Right hindlimb (tissue), 1 donor: ENCODE measurements at places on chromosomes 16 and 17.

GRCh38 chr17:30290696-30291542, 825 bp downstream of the BLMH start:
- DNase-seq = peak; percentile 49

DNA sequence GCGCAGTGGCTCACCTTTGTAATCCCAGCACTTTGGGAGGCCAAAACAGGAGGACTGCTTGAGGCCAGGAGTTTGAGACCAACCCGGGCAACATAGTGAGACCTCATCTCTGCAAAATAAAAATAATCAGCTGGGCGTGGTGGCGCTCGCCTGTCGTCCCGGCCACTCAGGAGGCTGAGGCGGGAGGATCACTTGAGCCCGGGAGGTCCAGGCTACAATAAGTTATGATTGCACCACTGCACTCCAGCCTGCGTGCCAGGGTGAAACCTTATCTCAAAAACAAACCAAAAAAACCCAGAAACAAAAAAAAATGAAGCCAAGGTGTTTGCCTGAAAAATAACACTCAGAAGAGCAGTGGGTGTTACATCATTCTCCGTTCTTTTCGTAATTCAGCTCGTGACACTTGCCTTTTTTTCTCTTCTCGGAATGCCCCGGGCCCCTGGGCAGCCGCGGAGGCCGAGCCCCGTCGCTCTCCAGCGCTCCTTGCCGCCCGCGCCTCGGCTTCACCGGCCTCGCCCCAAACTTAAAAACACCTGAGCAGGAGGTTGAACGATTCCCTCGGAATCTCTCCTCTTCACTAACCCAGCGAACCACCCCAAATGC, 17.0 kb downstream of the PRCD start:
- DNase-seq = no peak

- DNase-seq = no peak
These were observed 120.6 kb downstream of the SALL1 start for GRCh38 chr16:51030516-51030915.

GRCh38 chr17:79915850-79916430, 76.7 kb upstream of the CBX4 start:
- peak; percentile 37 for DNase-seq

GRCh38 chr17:13953841-13954240, 115.5 kb upstream of the COX10 start:
- no peak for DNase-seq

- DNase-seq = peak; percentile 79
These were observed 5.5 kb upstream of the ZNF750 start for GRCh38 chr17:82845163-82845807.

GRCh38 chr16:72876981-72877373, 171.0 kb downstream of the ZFHX3 start:
- no peak for DNase-seq

DNA sequence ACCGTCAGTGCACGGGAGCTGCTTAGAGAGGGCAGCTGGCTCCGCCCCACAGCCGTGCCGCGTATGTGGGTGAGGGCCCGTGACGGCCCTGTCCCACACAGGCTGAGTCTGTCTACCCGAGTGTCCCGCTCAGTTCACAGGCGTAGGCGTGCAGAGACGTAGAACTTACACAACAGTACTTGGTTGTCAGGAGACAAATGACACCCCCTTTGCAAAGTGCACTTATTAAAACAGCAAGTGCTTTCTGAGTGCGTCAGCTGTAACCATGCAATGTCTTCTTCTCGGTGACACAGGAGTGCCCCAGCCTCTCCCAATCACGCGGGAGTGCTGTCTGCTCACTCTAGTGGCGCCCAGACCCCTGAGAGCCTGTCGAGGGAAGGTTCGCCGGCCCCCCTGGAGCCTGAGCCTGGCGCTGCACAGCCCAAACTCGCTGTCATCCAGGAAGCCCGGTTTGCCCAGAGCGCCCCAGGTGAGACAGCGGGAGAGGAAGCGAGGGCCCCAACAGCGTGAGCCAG, 64.2 kb downstream of the FOXK2 start:
- DNase-seq = no peak

DNA sequence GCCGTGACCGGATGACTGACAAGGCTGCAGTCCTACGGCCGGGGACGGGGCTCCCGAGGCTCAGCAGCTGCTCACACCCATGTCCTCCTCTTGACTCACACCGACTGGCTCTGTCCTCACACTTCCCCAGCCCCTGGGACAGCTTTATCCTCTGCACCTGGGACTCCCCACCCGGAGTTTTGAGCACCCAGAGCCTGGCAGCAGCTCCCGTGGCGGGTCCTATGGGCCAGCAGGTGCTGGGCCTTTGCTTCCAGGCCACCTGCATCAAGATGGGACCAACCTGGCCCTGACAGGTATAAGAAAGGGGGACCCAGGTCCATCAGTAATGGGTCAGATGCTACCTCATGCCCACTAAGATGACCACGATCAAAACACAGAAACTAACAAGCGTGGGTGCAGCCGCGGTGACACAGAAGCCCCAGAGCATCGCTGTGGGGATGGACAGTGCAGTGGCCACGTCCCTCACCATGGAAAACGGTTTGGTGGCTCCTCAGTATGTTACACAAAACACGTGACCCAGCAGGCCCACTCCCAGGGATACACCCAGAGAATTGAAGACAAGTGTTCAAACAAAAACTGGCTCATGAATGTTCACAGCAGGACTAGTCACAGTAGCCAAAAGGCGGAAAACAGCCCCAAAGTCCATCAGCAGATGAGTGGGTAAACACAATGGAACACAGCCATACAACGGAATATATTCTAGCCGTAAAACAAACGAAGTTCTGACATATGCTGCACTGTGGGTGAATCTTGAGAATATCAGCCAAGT, 3.3 kb upstream of the NOTUM start:
- no peak for DNase-seq

DNA sequence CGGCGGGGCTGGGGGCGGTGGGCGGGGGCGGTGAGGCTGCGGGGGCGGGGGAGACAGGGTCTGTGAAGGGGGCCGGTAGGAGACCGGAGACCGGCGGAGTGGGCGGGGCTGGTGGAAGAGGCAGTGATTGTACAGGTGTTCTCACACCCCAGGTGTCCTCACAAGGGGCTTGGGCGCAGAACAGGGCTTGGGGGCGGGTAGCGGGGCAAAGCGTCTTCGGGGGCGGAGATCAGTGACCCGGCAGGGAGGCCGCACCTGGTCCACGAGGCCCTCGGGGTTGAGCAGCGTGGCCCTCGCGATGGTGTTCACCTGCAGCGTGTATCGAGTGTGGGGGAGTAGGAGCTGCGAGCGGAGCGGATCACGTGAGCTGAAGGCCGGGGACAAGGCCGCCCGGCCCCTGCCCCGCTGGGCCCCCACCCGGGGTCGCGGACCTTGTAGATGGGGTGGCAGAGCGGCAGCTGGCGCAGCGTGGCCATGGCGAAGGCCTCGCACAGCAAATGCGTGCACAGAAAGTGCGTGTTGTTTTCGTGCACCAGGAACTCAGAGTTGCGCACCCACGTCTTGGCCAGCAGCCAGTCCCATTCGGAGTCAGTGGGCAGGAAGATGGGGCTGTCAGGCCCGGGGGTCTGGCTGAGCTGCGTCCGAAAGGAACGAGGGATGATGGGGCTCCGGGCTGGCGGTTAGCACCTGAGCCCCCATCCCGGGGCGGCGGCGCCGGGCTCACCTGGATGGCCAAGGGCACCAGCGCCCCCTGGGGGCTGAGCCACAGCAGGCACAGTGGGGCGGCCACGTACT, 8.5 kb downstream of the ALOXE3 start:
- peak; percentile 50 for DNase-seq

DNA sequence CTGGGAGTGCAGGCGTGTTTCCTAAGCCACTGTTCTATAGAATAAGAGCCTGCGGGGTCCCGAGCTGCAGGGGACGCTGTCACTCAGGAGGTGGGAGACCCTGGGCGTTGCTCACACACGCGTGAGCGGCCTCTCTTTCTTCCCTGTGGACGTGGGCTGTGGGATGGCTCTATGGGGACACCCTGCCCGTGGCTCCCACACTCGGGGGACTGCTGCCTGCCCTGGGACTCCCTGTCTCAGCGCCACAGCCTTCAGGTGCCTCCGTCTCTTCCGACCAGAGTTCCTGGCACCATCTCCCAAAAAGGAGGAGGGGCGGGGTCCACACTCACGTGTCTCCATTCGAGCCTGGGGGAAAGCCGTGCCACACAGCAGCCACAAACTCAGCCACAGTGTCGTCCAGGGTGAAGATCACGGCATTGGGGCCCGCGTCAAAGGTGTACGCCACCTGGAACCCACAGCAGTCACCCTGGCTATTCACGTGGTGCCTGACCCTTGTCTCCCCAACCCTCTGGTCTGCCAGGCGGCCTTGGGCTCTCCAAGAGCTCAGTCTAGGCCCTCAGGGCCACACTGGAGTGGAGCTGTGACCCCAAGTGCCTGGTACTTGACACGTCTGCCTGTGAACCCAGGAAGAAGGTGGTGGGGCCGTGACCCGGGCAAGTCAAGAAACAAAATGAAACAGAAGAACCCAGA, 3.7 kb upstream of the CYBA start:
- no peak for DNase-seq

DNA sequence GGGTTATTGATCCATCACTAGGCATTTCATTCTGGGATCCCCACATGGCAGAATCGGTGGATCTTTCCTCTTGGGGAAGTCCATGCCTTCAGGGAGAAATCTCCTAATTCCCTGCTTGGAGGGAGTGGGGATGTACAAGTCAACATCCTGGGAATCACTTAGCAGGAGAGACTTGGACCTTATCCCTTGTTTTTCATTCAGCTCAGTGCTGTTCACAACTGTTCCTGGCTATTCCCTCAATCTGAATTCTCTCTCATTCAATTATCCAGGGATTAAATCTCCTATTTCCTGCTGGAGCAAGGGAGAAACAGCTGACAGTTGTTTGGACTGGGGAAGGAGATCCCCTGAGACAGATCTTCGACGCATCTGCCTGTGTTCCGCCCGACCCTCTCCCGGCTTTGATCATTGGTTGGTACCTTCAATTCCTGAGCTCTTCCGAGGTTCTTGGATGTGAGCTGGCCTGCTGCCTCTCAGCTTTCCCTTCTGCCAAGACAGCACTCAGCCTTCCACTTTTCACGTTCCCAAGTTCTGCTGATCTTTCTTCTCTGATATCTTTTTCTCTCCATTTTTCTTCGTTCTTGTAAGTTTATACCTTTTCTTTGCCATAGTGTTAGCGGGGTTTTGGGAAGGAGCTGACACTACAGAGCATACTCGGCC, 115.4 kb upstream of the GNAO1 start:
- no peak for DNase-seq

DNA sequence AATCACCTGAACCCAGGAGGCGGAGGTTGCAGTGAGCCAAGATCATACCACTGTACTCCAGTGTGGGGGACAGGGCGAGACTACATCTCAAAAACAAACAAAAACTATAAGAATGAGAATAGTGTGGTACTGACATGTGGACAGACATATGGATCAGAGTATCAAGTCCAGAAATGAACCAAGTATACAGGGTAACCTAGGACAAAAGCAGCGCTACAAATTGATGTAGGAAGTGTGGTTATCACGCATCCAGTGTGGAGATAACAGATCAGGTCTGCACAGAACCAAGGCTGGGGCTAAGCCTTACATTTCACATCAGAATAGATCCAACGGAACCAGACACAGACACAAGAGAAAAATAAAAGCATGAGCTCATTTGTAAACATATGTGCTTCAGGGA, 23.0 kb upstream of the C16orf95 start:
- no peak for DNase-seq

DNA sequence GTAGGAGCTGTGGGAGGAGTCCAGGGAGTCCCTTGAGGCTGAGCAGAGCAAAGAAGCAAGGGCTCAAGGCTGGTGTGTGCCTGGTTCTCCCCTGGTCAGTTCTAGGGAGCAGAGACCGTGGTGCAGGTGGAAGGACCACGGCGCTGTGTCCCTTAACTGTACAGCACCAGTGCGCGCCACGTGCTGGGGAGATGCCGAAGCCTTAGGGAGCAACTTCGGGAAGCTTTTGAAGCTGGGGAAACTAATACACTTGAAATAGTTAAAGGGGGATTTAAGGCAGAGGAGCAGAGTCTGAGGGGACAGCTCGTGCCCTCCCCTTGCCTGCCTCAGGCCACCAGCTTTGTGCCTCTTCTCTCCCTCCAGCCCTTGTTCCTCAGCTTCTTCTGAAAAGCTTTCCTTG, 27.5 kb downstream of the MINK1 start:
- DNase-seq = no peak

- DNase-seq = no peak
These were observed 50.4 kb downstream of the AIPL1 start for GRCh38 chr17:6384481-6384880.

- DNase-seq = no peak
These were observed 176.8 kb downstream of the SLC39A11 start for GRCh38 chr17:72915625-72916081.
